ENCODE measurements at places on chromosomes 5 and 9. TPM values are rescaled to one million over a fixed set of nuclear protein-coding genes. Genes with fewer than 3 reads are reported as not detected.

The ARSB gene
- 5.8 TPM for total RNA-seq

DNA sequence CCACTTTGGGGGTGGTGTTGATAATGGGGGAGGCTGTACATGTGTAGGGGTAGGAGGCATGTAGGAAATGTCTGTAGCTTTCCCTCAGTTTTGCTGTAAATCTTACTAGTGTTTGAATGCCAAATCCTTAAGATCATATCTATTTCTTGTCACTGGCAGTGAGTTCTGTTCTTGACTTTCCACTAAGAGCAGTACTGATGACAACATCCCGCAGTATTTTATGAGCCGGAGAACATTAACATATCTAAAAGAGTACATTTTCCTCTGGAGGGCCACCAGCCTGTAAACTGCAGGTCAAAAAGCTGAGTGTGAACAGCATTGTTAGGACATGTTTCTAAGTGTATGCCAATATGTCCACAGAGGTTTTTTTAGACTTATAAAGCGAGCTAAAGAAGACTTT, 2.5 kb upstream of the HSPB3 start:
- no peak for DNase-seq

GRCh38 chr9:37148181-37148580, 27.8 kb downstream of the ZCCHC7 start:
- no peak for DNase-seq

The TGFBI gene
- total RNA-seq, result 12.7 TPM

DNA sequence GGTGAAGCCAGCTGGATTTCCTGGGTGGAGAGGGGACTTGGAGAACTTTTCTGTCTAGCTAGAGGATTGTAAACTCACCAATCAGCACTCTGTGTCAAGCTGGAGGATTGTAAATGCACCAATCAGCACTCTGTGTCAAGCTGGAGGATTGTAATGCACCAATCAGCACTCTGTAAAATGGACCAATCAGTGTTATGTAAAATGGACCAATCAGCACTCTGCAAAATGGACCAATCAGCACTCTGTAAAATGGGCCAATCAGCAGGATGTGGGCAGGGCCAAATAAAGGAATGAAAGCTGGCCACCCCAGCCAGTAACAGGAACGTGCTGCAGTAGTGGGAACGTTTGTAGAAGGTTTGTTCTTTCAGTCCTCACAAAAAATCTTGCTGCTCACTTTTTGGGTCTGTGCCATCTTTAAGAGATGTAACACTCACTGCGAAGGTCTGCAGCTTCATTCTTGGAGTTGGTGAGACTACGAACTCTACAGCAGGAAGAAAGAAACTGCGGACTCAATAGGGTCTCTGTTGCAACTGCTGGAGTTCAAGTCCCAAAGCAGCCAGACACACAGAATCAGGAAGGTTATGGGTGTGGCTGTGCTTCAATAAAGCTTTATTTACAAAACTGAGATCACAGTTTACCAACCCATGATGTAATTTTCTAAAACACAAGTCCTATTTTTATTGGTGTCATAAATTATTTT, 145.7 kb upstream of the ERCC6L2 start:
- DNase-seq, result no peak
